Fibroblast of villous mesenchyme (primary cell): ENCODE measurements at places on chromosomes 3 and 15. TPM values are rescaled to one million over a fixed set of nuclear protein-coding genes. Genes with fewer than 3 reads are reported as not detected.

IGDCC3 gene
- total RNA-seq, result under 0.01 TPM in 2 replicates

CLRN1 gene
- total RNA-seq, result not detected in 2 replicates

GPR62 gene
- total RNA-seq, result under 0.01 TPM in 1 of 2 replicates, not detected in the other

NPAP1 gene
- total RNA-seq, result not detected in 2 replicates

WDR93 gene
- total RNA-seq, result under 0.01 TPM in 1 of 2 replicates, not detected in the other

C3orf33 gene
- 4.5 and 7.8 TPM in 2 replicates for total RNA-seq

CLEC3B gene
- 0.43 and 0.64 TPM in 2 replicates for total RNA-seq

- no peak for DNase-seq
These were observed 339.8 kb downstream of the EPHA3 start for GRCh38 chr3:89447243-89447642.

GRCh38 chr3:128078322-128078721, 26.1 kb downstream of the SEC61A1 start:
- DNase-seq, result peak; percentile 28

- peak; percentile 58 for DNase-seq
These were observed 445.1 kb downstream of the MECOM start for GRCh38 chr3:169218314-169218983.

DNA sequence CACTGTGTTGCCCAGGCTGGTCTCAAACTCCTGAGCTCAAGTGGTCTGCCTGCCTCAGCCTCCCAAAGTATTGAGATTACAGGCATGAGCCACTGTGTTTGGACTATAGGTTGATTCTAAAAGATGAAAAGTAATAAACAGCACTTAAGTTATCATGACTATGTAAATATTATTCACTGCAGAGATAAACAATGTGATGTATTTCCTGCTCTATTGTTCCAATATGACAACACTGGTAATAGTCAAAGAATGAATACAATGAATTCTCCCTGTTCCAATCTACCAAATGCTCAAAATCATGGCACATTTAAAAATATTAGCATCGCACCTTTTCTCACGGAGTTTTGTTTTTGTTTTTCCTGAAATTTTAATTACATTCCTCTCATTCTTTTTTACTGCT, 36.8 kb upstream of the TBL1XR1 start:
- peak; percentile 6 for DNase-seq

GRCh38 chr3:111913163-111913763, 54.2 kb downstream of the PHLDB2 start:
- no peak for DNase-seq

DNA sequence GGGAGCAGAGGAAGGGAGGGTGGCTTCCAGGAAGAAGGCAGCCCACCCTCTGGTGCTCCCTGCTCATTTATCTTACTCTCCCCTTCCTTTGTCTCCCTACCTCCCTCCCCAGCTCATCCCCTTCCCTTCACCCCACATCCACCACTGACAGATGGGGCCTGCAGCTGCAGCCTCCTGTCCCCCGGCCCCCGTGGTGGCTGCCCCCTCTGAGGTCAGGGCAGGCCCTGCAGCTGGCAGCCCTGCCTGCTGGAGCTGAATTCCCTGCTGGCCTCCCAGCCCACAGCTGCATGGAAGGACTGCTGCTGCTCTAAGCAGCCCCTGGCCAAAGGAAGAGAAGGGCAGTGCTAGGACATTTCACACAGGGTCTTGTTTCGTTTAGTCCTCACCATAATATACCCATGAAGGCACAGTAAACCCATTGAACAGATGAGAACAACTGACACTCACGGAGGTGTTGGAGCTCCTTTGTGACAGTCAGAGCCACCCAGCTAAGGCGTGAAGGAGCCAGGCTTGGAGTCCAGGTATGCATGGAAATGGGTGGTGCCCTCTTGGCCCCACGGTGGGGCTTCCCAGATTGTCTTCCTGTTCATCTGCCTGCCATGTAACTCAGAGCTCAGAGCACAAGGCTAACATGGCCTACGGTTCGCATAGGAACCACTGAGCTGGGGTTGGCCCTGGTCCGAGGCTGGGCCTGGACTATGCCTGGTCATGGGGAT, 121.7 kb upstream of the PRR20G start:
- DNase-seq, result no peak

GRCh38 chr3:138461896-138462295, 27.5 kb downstream of the ESYT3 start:
- no peak for DNase-seq

GRCh38 chr3:36434687-36435426, 54.6 kb downstream of the STAC start:
- DNase-seq, result peak; percentile 17

DNA sequence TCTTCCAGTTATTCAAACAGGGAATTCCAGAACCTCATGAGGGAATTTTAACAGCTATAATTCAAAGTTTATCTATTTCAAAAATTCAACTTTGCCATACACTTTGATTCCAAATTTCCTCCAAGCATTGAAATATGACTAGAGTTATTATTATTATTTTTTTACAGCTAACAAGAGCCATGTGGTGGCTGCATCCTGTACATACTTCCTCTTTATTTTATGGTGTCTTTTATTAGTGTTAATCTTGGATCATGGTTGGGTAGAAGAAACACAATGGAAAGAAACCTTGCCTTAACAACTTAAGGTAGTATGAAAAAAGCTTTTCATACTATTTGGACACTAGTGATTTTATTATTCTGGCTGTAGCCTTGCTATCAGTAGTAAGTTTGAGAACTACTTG, 52.7 kb downstream of the TFG start:
- no peak for DNase-seq
